ENCODE measurements at places on chromosomes 2 and 18.

DNA sequence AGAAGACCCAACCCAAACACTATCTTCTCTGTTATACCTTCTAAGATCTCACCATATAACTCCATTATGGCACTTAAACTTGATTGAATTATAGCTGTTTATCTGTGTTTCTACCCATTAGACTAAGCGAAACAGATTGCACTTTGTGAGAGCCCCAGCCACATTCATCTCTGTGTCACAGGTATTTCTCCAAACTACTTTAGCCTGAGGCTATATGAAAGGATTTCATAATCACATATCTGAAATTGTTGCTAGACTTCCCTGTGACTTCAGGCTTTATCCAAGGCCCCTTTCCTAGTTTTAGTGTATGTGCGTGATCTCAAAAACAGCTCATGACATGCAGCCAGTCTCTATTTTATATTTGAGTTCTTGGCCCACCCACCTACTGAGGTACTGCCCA, 745.0 kb upstream of the ACVR2A start:
- no peak for DNase-seq

GRCh38 chr2:109437325-109438090, 176.3 kb downstream of the SEPTIN10 start:
- no peak for DNase-seq

GRCh38 chr2:228901531-228901930, 369.6 kb downstream of the PID1 start:
- no peak for DNase-seq

DNA sequence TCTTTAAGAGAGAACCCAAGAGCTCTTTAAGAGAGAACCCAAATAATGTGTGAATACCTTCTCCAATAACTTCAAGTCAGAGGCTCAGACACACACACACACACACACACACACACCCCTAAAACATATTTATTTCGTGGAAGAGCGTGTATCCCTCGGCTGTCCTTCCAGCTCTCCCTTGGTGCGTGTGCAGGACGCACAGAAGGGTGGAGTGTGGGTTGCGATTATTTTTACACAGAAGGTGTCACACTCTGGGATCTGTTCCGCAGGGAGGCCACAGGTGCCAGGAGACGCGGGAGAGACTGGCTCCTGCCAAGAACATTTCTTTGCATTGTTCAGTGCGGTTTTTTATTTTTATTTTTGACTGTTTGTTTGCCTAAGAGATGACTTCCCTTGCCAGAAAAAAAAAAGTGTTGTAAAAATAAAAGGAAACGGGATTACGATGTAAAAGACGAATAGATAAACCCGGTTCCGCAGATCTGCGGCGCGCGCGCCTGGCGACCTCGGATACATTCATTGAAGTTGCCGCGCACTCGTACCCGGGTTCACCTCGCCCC, 47.3 kb upstream of the ATP6V1B1 start:
- no peak for DNase-seq

- peak; percentile 64 for DNase-seq
Observed at GRCh38 chr2:205925373-205926337, 160.3 kb downstream of the INO80D start.

DNA sequence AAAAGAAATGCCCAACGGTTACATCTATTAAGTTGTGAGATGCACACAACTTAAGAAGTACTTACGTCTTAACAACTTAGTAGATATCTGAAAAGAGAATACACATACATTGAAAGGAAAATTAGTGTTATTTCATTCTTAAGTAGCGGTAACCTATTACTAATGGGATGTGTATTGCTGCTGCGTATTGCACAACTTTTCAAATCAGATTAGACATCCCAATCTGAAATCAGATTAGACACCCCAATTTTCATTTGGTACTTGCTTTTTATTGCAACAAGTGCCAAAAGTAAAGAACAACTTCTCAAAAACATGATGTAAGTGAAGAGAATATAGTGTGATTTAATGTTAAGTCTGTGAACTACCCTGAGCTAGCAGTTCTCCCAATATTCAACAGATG, 155.5 kb downstream of the DSC3 start:
- no peak for DNase-seq

GRCh38 chr2:15279201-15279876, 281.8 kb downstream of the NBAS start:
- DNase-seq: no peak

GRCh38 chr2:218448934-218449333, 30.0 kb downstream of the VIL1 start:
- no peak for DNase-seq

DNA sequence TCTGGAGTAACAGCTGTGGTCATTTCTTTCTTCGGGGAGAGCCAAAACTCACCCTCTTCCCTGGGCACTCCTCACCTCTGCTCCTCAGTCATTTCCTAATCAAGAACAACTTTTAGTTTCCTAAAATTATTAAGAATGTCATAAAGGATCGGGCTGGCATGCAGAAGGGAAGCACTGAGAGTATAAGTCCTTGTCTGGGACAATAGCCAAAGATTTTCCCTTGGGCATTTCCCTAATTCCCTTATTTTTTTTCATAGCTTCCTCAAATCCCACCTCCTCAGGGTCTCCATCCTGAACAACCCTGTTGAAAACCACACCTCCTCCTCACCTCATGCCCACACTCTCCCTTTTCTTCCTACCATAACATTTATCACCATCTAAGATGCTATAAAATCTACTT, 115.0 kb downstream of the MREG start:
- peak; percentile 52 for DNase-seq

GRCh38 chr2:56741601-56742102, 557.9 kb downstream of the CCDC85A start:
- DNase-seq: peak; percentile 95

DNA sequence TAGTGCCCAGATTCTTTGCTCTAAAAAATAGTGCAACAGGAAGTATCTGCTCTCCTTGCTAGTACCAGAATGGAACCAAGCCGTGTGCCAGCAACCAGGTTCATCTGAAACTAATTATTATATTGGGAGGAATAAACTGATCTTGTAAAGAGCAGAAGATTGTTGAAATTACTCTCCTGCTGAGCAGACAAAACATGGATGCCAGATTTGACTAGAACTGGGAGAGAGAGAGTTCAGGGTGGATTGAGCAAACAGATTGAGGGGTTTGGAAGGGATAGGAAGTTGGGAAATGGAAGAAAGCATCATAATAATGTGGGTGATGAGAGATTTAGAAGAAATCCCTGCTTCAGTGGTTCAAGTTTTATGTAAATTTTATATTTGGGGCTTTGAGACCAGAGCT, 160.1 kb upstream of the RASGRP3 start:
- peak; percentile 33 for DNase-seq

GRCh38 chr18:80124131-80124530, 15.1 kb downstream of the ADNP2 start:
- no peak for DNase-seq

DNA sequence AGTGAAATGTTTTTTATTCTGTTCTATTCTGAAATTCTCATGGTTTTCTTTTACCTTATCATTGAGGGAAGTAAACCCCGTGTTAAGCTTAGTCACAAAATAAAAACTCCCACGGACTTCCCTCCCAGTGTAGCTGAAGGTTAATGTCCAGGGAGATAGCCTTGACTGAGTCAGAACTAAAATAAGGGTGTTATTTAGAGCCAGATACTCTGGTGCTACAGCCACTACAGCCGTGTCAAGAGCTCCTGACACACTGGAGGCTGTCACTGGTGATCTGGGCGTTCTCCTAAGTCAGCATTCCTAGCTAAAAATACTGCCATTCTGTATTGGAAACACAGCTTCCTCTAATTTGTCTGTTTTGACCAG, 82.0 kb upstream of the RANBP2 start:
- DNase-seq: peak; percentile 52

DNA sequence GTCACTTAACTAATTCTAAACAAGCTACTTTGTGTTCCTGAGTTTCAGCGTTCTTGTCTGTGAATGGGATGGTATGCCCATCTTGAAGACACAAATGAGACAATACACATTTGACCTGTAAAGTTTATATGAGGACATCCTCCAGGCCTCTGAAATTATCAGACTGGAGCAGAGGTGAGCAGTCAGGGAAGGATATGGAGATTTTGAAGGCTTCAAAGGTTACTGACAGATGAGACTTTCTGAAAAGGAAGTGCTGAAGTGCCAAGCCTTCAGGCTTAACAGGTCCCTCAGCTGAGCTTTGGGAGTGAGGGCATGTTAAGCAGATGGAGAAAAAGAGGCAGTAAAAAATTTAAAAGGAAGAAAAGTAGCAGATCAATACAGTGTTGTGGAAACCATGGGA, 110.9 kb upstream of the FOSL2 start:
- no peak for DNase-seq

DNA sequence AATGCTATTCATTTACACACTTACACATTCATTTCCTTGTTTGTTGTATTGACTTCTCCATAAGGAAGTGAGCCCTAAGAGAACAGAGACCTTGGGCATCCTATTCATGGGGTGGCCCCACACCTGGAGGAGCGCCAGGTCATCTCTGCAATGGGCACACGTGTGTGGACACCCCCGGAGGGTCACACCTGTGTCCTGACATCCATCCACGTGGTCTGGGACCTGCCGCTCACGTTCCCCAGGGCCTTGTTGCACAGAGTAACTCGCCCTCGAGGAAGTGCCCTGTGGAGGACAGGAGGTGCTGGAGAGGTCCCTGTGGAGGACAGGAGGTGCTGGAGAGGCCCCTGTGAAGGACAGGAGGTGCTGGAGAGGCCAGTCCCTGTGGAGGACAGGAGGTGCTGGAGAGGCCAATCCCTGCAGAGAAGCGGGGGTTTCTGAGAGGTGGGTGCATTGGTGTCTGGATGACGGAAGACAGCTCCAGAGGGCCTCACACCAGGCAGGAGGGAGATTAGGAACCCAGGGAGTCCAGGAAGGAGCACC, 73.2 kb upstream of the GPC1 start:
- no peak for DNase-seq
